Right atrium auricular region (tissue), 2 donors: ENCODE measurements at places on chromosomes 13 and 19. TPM values are rescaled to one million over a fixed set of nuclear protein-coding genes. Genes with fewer than 3 reads are reported as not detected.
A peak's percentile ranks its signal among the peaks of the same experiment; 100 is the strongest.

GRCh38 chr19:46080561-46080960 lies 39.8 kb upstream of the IGFL4 start:
- no peak for DNase-seq

DNA sequence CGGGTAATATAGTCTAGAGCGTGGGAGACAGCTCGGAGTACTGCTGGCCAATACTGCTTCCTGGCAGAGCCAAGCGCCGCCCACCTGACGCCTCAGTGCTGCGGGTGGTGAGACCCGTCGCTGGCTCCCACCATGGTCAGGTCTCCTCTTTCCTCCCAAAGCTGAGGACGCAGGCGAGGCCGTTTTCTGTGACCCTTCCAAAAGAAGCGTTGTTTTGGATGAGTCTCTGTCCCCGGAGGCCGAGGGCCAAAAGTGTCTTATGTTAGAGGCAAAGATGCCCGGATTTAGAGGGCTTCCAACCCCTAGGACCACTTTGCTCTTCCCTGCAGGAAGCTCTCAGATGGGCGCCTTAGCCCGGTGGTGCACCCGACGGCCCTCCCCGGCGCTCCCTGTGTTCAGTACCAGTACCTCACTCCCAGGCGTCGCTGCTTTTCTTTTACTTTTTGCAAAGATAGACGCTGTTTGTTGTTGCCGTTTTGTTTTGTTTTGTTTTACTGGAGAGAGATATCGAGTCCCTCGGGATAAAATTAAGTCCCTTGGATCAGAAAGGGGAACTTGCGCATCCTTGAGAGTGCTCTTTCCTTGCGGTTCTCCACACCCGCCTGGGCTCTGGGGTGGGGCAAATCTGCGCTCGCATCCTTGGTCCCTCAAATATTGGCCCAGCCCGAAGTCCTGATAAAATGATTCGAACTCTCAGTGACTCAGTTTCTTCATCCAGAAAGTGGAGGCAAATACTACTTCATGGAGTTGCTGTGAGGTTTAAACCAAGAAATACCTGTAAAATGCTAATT lies 7.0 kb downstream of the PDX1 start:
- no peak for DNase-seq

GRCh38 chr13:55000844-55001243 lies 1972.2 kb downstream of the OLFM4 start:
- DNase-seq: no peak

Gene CFAP97D2
- not detected for total RNA-seq

- DNase-seq: no peak
Measured at GRCh38 chr13:70666883-70667556, 558.8 kb upstream of the KLHL1 start.

Gene C19orf18
- total RNA-seq: 1.7 TPM

GRCh38 chr19:41696402-41697197 lies 8.5 kb upstream of the CEACAM7 start:
- no peak for DNase-seq

- DNase-seq: no peak
Measured at GRCh38 chr13:73462241-73462640, 403.4 kb downstream of the KLF5 start.

Gene LILRA1
- 0.47 TPM for total RNA-seq

DNA sequence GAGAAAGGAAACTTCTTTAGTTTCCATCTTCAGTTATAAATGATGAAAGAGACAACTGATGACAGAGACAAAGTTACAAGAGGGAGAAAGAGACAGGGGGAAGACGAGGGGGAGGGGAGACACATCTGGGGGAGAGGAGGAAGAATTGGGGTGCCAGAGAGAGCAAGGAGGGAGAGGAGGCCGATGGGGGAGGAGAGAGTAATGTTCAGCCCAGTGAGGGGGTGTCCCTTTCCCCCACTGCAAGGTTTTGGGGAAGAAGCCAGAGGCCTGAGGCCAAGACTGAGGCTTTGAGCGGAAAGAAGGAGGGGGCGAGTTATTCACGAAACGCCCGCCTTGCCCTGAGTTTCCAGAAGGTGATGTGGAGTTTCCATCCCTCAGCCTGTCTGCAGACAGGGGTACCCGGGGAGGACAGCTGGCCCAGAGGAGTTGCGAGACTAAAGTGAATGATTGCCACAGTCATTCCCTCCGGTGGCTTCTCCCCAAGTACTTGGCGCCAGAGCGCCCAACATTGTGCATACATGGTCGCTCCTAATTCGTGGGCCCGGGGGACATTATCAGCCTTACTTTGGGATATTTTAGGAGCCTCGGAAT lies 558 bp upstream of the PPAN start:
- DNase-seq: no peak

DNA sequence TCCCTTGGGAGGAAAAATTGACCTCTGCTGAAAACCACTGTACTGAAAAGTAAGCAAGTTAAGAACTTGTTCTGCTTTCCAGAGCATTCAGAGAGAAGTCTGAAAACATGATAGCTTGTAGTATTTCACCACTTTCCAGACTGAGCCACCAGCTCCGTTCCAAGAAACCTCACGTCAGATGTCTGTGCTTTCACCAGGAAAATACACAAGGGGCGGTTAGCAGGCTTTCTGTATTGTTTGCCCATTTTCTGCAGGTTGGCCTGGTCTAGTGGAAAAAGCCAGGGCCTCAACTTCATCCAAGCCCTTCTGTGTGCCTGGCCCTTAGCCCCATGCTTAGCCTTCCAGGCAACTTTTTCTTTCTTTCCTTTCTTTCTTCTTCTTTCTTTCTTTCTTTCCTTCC lies 36.4 kb downstream of the RXFP2 start:
- DNase-seq: peak; percentile 81

DNA sequence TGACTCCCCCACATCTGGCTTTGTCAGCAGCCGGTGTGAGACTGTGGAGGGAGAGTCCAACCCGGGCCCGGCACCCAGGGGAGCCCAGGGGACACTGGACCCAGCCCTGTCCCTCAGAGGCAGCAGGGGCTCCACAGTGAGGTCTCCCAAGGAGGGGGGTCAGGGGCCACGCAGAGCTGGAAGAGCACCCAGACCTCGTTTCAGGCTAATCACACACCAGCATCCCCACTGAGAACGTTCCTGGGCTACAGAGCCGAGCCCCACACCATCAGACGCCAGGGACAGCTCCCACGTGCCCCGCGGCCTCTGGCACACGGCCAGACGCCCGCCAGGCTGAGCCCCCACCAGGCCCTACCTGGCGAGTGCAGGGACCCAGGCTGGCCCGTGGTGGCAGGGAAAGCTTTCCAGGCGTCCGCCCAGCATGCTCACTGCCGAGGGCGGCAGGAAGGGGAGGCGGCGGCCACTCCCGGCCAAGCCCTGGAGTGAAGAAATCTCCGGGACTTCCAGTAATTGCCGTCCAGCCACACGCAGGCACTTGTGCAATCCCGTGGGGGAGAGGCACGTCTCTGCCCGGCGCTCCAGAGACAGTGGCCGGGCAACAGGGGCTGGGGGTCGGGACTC lies 19.2 kb downstream of the SBNO2 start:
- peak; percentile 95 for DNase-seq

- DNase-seq: no peak
Measured at GRCh38 chr19:55549500-55550320, 4.4 kb upstream of the SBK3 start.

GRCh38 chr13:21934284-21934683 lies 263.4 kb downstream of the FGF9 start:
- no peak for DNase-seq

GRCh38 chr19:21101521-21102242 lies 19.7 kb downstream of the ZNF714 start:
- DNase-seq: no peak

Gene SLC25A41
- total RNA-seq: not detected

GRCh38 chr19:55005684-55006488 lies 32.2 kb downstream of the GP6 start:
- DNase-seq: no peak

GRCh38 chr13:113164492-113164891 lies 6.0 kb downstream of the PROZ start:
- DNase-seq: no peak

DNA sequence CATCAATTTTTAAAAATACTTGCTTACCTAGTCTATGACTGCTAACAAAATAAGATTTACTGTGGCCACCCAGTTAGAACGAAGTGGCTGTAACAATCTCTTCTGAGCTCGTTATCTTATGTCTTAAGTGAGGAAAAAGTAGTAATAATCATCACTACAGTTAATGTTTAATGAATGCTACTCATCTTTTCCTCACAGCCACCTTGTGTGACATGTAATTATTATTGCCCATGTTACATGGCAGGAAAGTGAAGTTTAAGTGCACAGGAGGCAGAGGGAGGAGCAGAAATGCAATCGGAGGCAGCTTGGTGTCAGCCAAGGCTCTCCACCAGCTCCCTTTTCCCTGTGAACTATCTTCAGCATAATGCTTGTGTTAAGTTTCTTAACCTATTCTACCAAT lies 260.3 kb downstream of the B3GLCT start:
- no peak for DNase-seq

DNA sequence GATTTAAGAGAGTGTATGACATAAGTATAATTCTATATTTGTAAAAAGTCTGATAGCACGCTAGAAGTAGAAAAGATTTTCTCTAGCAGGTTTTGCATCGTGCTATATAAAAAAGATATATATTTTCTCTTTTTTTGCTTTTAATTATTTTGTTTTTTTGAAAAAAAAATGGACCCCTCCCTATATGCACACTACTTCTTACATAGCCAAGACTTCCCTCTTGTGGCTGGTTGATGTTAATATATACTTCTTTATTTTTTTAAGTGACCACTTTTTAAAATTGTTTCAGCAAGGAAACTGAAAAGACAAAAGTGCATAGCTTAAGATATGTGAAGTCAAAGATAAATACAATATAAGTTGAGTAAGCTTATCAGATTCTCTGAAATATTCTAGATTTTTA lies 1202.8 kb downstream of the DIAPH3 start:
- DNase-seq: no peak

DNA sequence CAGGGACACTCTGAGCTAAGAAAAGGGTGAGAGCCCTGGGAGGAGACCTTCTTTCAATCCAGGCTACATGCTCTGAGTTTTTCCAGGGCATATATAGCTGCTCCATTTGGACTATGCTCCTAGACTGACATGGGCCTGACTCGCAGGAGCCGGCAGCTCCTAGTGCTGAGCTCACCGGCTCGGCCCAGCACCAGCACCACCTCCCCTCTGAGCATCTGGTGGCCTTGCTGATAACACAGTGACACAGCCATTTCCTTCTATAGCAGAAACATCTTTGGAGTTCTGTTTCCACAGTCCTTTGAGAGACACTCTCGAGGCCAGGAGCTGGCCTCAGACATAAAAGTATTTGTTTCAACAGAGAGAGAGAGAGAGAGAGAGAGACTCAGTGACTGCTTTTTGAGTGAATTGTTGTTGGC lies 184.9 kb downstream of the TM9SF2 start:
- DNase-seq: peak; percentile 67

DNA sequence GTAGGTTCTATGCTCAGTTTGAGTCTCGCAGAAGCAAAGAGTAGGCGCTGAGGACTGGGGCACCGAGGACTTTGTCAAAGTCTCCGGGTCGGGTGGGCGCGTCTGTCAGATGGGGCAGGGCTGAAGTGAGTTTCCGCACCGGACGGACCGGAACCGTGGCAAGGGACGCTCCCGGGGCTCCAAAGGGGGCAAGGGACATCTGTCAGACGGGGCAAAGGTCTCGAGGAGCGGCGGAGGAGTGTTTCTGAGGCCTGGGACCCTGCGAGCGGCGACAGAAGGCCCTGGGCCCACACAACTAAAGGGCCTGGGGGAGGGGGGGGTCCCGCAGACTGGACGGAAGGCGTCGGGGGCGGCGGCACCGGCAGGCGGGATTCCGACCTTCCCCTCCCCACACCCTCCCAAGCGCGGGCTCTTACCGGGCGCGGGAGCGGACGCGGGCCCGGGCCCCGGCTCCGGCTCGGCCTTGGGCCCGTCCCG lies 13.3 kb upstream of the AKAP8L start:
- DNase-seq: no peak

- no peak for DNase-seq
Measured at GRCh38 chr13:75153834-75154233, 328.1 kb downstream of the TBC1D4 start.

- DNase-seq: no peak
Measured at GRCh38 chr19:29882719-29883105, 59.3 kb upstream of the URI1 start.

DNA sequence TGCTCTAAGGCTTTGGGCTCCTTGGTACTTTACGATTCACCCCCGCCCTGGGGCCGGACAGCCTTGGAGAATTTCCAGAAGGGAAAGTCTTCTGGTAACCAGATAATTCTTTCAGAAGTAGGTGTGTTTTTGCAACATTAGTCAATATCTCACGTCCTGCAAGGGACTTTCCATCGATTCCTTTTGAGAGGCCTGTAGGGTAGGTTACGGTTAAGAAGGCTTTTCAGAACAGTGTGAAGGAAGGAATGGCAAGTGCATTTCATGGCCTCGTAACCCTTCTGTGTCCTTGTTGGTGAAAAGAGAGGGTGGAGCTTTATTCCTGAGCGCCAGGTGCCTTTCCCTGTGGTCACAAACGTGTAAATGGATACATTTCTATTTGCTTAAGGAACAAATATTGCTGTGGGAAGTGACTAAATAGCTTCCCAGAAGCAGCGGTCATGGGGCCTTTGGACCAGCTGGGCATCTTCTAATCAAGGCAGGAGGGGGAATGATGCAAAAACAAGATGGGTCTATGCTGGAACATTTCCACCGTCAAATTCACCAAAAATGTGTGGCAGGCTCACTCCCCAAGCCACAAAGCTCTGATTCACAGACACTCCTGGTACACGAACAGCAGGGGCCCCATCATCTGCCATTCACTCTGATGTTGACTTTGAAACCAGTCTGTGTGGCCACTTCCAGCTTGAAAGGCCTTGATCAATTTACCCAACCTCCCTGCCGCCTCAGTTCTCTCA lies 99.2 kb downstream of the ANKRD10 start:
- no peak for DNase-seq

GRCh38 chr13:44879452-44880058 lies 109.7 kb downstream of the NUFIP1 start:
- no peak for DNase-seq

Gene SF3A2
- total RNA-seq: 30.4 TPM

Gene BRME1
- total RNA-seq: 0.28 TPM

DNA sequence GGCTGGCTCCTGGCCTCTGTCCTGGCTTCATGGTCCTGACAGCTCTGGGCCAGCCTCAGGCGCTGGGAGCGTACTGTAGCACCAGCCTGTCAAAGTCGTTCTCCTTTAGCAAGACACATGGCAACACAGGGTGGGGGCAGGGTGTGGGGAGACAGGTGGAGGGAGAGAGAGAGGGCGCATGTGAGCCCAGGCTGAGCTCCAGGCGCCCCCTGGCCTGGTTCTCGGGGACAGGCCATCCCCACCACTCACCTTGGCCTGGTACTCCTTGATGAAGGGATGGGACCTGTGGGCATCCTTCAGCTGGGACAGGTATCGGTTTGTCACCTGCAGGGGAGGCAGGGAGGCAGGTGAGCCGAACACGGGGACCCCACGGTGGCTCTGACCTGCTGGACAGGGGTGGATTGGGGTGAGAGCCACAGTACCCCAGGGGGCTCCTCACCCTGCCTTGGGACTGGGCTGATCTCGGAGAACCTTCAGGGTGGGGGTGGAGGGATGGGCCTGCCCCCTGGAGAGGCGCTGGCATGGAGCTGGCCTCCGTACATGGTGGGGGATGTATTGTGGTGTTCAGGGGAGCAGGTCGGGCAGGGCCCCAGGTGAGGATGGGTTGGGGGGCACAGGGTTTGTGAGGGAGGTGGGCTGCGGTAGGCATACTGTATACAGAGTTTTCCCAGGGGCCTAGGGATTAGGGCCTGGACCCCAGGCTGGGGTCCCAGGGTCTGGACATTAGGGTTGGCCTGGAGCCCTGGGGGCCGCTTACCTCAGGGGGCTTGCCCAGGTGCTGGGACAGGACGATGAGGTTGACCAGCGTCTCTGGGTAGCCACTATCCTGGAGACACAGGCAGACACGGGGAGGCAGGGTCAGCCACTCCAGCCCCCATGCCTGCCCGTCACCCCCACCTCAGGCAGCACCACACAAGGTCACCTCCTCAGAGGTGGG lies 3.9 kb upstream of the CERS1 start:
- DNase-seq: no peak
